ENCODE measurements at places on chromosomes 1 and 21.

DNA sequence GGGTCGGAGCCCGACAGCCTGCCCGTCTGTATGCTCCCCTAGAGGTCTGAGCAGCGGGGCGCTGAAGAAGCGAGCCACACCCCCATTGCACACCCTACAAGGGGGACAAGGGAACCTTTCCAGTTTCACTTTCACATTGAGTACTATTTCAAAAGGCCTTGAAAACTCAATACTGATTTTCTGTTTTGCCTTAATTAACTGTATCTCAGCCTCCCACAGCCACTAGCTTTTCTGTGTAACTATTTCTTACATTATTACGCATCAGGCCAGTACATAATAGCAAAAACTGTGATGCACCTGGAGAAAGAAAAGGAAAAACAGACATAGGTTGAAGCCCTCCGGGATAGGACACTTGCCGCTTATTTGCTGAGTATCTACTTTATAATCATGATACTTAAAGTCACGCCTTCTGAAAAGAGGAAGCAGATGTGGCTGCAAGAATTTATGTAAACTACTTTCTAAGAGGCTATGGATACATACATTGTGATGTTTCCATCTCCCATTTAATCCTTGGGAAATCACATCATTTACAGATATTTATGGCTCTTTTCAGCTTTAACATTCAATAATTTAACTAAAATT is 1719.5 kb downstream of the MRPL39 start:
- DNase-seq, result no peak

GRCh38 chr1:152776361-152776760 is 1.4 kb downstream of the LCE1F start:
- DNase-seq, result no peak

GRCh38 chr1:59879574-59879973 is 47.0 kb downstream of the CYP2J2 start:
- peak; percentile 61 for DNase-seq

DNA sequence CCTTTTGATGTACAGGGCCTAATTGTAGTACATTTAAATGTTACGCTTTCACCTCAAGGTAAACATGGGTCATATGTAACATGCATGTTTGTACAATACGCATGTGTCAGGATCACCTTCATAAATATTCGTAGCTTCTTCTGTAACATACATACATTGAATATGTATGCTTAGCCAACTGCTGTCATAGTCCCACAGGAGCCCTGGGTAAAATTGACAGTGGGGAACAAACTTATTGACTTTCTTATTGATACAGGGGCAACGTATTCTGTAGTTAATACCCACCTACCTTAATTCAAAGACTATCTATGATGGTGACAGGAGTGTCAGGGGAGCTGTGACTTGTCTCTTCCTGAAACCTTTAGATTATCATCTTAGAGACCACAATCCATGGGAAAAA is 3.7 kb upstream of the REN start:
- no peak for DNase-seq

- no peak for DNase-seq
Measured at GRCh38 chr21:43728154-43728466, 9.2 kb downstream of the PDXK start.

DNA sequence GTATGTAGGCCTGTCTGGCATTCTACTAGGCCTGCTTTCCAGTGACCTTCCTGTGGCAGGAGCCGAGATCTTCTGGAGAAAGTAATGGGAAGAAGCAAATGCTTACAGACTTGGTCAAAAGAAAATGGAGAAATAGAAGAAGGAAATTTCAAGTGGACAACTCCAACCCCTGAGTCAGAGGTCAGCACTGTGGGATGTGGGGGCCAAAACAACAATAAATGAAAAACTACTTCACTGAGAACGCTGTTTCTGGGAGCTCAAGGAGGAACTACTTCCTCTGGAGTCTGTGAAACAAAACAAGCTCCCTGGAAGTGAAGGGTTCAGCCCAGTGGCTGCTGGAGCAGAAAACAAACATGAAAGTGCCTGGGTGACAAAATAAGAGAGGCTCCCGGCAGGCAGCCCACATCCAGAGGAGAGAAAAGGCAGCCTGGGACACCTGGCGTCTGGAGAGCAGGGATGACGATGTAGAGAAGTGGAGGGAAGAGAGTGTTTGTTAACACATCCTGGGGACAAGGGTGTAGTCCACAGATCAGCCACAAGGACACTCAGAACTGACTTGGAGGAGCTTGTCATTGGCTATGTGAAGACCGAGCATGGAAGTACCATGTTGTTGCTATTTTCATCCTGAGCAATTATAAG is 355.2 kb downstream of the SMYD3 start:
- DNase-seq, result no peak

- peak; percentile 77 for DNase-seq
Measured at GRCh38 chr1:165367375-165367993, 11.0 kb upstream of the LMX1A start.

- no peak for DNase-seq
Measured at GRCh38 chr1:15757575-15758342, 836 bp upstream of the FBLIM1 start.

DNA sequence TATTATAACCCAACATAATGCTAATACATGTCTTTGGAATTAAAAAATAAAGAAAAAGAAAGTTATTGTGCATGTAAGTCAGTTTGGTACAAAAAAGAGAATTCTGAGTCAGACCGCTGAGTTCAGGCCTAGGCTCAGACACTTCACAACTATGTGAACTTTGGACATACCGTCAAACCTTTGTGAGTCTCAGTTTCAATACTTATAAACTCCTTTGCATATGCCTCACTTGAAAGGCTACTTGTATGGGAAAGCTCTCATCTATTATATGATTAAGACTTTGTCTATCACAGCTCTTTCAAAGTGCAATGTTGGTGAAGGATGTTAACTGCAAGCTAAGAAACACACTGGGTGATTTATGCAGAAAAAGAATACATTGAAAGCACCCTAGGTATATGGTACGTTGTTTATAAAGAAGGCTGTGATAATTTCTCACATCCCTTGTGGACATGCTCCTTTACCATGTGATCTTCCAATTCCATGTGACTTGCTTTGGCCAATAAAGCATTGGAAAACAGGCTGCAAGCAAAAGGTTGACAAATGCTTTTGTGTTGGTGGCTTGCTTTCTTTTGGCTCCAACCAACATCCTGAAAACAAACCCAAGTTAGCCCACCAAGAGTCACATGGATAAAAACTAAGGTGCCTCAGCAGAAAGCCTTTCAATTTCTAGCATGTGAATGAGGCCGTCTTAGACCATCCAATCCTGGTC is 49.6 kb downstream of the INTS7 start:
- DNase-seq, result no peak

DNA sequence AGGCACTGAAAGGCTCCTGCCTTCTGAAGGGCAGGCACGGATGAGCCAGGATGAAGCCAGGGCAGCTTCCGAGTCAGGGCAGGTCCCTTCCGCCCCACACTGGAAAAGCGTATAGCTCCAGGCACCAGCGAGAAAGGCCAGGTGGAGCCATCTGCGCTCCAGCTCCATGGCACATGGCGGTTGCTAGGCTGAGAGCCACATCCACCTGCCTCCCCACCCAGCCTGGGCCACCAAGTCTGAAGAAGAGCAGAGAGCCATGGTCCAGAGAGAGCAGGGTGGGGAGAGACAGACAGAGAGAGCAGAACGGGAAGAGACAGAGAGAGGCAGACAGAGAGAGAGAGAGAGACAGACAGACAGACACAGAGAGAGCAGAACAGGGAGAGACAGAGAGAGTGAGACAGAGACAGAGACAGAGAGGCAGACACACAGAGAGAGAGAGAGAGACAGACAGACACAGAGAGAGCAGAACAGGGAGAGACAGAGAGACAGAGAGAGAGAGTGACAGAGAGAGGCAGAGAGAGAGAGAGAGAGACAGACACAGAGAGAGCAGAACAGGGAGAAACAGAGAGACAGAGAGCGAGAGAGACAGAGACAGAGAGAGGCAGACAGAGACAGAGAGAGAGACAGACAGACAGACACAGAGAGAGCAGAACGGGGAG is 5.2 kb downstream of the FNDC10 start:
- DNase-seq, result no peak
